Fibroblast of upper back skin (primary cell): ENCODE measurements at places on chromosomes 6 and 20.

- DNase-seq: no peak
Observed at GRCh38 chr20:10661261-10661660, 12.5 kb downstream of the JAG1 start.

DNA sequence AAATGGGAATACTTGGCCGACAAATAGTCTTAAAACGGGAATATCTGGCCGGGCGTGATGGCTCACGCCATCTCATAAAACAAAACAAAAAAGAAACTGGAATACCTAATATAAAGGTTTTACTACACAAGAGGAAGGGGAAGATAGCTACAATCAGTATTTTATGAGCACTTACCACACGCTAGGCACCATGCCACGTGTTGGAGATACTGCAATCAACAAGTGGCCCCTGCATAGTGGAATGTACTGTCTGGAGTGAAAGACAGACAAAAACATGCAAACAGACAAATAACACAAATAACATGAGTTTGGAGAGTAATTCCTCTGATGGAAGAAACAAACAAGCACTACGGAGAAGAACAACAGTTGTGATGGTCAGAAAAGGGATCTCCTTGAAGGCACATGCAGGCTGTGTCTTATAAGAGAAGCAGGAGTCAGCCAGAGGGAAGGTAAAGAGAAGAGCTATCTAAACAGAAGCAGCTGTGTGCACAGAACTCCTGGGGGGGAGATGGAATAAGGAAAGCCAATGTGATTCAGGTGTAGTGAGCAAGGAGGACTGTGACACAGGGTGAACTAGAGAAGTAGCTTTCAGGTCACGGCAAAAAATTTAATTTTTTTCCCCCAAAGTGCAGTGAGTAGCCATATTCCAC, 39.1 kb upstream of the AKIRIN2 start:
- DNase-seq: no peak

GRCh38 chr6:91782802-91783201, 1195.9 kb upstream of the MAP3K7 start:
- DNase-seq: no peak

DNA sequence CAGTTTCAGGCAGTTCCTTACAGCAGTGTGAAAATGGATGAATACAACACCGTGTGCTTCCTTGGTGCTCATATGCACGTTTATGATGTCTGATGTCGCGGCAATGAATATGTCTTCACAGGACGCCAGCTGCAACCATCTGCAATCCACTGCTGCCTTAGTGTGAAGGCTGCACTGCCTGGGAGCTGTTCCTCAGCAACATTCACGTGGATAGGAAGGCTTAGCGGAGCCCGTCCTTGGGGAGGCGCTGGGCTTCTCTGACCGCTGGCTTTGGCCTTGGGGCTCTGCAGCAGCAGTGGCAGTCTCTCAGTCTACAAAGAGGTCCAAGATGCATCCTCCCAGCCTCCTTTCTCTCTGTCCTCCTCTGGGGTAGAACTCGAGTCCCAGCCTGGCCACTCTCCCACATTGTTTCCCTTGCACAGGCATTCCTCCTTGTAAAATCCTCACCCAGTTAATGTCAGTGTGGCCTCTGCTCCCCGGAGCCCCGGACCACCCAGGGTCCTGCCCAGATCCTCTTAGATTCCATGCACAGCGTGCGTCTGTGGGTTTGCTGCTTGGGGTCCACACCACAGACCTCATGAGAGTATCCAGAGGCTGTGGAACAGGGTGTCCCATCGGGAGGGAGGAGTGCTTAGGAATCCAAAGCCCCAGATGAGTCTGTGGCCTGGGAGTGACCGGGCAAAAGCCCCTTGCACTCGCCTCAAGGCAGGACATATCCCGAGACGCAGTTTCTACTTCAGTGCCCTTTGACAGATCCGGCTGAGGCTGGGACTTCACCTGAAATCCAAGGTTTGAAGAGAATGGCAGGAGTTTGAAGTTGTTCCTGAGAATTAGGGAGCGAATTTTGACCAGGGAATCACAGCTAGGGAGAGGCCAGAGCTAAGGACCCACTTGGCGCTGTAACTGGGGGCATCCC, 181.3 kb downstream of the THBS2 start:
- peak; percentile 13 for DNase-seq

GRCh38 chr6:56655249-56655648, 12.6 kb upstream of the DST start:
- no peak for DNase-seq

- DNase-seq: no peak
Observed at GRCh38 chr6:63799813-63800212, 164.2 kb downstream of the PHF3 start.

DNA sequence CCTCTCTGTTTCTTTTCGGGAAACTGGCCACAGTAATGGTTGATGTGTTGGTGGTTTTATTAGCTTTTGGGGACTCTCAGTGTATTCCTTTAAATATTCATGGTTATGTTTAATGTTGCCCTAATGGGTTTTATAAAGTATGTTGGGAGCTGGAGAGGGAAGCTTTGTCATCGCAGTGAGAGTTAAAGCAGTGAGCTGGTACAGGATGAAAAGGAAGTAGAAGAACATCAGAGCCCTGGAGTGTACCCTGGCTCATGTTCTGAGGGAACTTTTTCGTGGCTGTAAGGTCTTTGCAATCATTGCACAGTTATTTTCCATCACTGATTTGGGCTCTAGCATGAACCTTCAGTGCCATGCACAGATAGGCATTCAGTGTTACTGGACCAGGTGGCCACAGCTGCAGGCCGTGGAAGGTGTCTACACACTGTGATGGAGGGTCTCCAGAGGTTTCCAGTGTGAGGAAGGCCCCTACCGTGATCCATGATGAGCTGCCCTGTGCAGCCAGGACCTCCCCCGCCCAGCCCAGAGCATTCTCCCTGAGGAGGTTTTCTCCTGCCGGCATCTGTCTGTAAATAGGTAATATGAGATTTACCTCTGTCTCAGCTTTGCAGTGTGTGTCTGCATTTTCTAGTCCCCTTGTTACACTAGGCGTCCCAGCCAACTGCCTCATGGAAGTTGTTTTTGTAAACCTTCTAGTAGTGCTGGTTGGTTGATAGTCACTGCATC, 22.4 kb upstream of the TMEM217 start:
- DNase-seq: no peak

- DNase-seq: no peak
Observed at GRCh38 chr20:35216541-35216940, 9.9 kb upstream of the MMP24 start.

DNA sequence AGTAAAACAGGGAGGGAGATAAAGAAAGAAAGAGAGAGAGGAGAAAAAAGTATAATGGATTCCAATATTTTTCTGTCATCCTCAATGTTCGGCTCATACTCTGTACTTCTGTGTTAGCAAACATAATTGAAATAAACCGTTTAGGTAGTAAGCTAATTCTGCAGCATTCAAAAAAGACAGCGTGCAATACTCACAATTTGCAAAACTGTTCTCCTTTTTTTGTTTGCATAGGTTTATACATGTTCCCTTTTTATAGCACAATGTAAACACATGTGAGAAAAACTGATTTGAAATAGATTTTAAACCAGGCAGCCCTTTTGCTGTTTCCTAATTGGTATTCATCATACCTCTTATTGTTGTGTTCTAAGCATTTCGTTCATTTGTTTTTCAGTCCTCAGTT, 188.9 kb downstream of the PLCB1 start:
- no peak for DNase-seq

- no peak for DNase-seq
Observed at GRCh38 chr6:105364243-105364642, 38.6 kb downstream of the PREP start.

GRCh38 chr20:50297498-50298376, 107.1 kb downstream of the CEBPB start:
- DNase-seq: no peak

- no peak for DNase-seq
Observed at GRCh38 chr6:111782192-111782809, 91.0 kb downstream of the FYN start.

DNA sequence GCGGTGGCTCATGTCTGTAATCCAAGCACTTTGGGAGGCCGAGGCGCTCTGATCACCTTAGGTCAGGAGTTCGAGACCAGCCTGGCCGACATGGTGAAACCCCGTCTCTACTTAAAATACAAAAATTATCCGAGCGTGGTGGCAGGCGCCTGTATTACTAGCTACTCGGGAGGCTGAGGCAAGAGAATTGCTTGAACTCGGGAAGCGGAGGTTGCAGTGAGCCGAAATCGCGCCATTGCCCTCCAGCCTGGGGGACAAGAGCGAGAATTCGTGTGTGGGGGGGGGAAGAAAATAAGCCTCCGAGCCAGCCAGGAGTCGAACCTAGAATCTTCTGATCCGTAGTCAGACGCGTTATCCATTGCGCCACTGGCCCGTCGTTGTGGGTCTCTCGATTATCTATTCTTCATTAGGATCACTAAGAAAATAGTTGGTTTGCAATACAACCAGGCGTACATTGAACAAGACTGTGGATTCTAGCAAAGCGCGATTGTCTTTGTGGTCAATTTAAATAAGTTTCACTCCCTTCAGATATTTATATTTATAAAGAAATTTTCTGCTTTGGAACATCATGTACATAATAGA, 33.9 kb upstream of the PRSS16 start:
- no peak for DNase-seq

DNA sequence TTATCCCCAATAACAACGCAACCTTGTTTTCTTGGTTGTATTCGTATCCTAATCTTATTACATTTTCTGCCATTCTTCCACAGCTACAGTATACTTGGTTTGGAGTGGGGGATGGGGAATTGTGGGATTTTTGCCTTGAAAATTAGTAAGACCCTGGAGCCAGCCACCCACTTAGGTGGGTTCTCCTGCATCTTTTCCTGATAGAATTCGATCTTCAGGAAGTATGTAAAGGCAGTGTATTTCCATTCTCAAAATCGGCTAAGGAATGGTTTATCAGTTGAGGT, 1.1 kb downstream of the ITCH start:
- DNase-seq: no peak

DNA sequence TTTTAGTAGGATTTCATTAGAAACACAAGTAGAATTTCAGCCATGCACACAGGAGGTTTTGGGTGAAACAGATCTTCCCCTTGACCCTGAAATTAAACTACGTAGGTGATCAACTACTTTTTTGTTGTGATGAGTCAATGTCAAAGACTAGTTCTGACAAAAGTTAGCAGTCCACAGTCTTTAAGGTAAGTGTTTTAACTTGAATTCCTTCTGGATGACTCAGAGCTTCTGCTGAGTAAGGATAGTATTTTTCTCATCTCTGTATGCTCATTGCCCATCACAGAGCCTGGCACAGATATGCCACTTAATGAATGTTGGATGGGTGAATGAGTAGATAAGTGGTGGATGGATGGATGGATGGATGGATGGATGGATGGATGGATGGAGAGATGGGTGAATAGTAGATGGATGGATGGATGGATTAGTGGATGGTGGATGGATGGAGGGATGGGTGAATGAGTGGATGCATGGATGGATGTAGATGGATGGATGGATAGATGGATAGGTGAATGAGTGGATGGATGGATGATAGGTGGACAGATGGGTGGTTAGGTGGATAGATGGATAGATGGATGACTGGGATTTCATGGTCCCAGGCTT, 165.3 kb downstream of the ZMYND8 start:
- DNase-seq: no peak

DNA sequence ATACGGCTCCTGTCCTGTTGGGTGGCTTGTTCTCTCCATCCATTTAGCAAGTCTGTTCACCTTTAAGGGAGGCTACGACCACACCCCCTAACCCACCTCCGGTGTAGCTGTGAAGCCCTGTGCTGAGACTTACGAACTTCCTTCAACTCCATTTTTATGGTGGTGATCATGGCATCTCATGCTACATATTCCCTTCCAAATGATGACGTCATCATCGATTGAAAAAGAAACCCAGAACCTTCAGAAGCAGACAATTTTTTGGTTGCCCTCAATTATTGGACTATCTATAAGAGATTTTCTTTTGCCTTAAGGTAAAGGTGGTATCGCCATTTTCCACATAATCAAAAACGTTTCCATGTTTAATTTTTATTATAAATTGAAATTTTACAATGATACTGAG, 389.0 kb downstream of the CBLN4 start:
- no peak for DNase-seq

- peak; percentile 77 for DNase-seq
Observed at GRCh38 chr6:42017021-42017643, 33.2 kb upstream of the TAF8 start.

DNA sequence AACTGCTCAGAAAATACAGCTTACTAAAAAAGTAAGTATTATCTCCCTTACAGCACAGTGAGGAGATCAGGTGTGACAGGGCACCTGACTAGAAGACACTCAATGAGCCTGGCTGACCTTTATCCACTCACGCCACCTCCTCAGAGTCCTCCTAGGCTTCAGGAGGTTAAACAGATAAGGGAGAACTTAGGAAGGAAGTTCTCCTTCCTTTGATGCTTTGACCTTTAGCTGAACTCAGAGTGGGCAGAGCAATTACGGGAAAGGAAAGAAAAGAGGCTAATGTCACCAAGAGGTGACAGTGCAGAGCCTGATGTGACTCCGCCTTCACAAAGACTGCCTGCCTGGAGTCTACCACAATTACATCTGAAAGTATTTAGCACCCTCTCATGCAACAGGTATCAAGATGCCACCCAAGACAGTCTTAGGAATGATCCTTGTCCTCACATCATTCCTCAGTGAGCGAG, 36.7 kb downstream of the MAN1A1 start:
- DNase-seq: no peak

DNA sequence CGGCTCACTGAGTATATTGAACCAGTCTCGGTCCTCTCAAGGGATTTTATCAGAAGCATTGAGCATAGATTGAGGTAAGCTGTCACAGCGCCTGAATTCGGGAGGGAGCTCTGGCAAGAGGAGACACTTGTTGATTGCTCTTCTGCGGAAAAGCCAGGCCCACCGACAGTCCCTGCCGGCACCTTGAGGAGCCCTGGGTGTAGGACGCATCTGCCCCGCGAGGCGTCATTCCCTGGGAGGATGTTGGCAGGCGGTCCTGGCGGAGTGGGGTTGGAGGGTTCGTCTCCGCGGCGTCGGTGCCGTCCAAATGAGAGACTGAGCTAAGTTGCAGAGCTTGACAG, 843 bp downstream of the FBXO9 start:
- peak; percentile 17 for DNase-seq

- DNase-seq: no peak
Observed at GRCh38 chr6:117409420-117409819, 16.3 kb downstream of the ROS1 start.

DNA sequence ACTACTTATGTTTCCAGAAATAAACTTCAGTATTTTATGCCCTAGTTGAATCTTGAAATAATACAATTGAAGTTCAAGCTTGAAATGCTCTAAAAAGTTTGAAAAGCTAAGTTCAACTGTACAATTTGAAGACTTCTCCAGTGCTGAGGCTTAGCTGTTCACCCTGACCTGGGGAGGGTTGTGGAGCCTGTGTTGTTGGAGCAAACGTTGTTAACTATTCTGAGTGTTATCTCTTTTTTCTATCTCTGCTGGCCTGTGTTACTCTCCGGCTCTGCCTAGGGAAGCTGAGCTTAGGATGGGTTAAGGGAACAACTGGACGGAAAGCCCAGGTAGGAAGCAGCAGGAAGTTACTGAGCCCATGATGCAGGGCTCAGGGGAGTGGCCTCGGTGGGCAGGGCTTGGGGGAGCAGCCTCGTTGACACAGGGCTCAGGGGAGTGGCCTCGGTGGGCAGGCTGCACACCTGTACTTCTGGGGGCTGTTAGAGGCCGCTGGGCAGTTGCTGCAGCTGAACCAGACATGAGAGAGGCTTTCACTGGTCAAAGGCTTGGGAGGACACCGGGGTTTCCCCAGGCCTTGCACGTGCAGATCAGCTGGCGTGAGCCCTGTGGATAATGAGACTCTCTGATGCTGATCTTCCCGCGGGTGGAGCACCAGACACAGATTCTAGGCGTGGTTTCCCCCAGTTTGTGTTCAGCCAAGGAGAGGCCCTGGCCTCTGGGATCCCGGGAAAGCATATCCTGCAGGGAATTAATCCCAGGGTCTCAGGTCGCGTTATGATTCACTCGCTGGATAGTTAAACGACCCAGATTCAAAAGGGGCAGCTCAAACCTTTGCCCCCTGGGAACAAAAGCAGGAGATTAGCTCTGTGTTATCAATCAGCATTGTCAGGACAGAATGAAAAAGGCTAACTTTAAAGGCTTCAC, 58.9 kb downstream of the ERMARD start:
- no peak for DNase-seq
